CD4-positive, alpha-beta T cell treated with Interleukin-1 beta for 1 hour (primary cell): ENCODE measurements at places on chromosomes 16 and 17.

- DNase-seq, result no peak
Observed at GRCh38 chr16:1510941-1511351, 17.8 kb downstream of the TELO2 start.

- DNase-seq, result no peak
Observed at GRCh38 chr16:57600952-57601580, 27.4 kb upstream of the ADGRG1 start.

- DNase-seq, result no peak
Observed at GRCh38 chr17:1604831-1605528, 23.7 kb downstream of the SLC43A2 start.

- no peak for DNase-seq
Observed at GRCh38 chr17:75168998-75169397, 13.8 kb downstream of the SUMO2 start.

- DNase-seq, result no peak
Observed at GRCh38 chr16:20850981-20851380, 44.7 kb downstream of the REXO5 start.

DNA sequence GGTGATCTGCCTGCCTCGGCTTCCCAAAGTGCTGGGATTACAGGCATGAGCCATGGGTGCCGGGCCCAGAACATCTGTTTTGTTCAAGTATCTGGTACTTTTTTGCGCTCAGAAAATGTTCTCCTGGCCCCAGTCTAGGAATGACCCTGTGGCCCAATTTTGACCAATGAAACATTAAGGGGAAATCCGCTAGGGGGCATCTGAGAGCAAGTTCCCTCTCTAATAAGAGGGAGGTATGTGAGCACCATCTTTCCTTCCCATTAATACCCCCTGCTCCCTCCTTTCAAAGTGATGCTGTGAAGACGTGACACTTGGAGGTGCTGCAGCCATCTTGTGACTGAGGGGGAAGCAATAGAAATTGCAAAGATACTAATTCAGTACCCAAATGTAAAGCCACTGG lies 16.5 kb upstream of the CLEC3A start:
- no peak for DNase-seq

- DNase-seq, result no peak
Observed at GRCh38 chr17:80476877-80477646, 655 bp upstream of the NPTX1 start.

DNA sequence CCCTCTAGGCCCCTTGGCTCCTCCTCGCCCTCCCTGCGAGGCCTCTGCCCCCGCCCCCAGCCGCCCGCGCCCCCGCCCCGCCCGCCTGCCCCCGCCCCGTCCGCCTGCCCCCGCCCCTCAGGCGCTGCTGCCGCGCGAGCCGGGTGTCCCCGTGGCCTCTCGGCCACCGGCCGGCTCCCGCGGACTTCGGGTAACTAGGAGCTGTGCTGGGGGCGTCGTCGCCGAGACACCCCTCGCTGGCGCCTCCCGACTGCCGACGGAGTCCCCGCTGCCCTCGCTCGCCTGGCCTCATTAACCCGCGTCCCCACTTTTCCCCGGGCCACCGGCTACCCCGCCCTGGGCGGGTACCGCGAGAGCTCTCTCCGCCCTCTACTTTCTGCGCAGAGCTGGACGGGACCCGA lies at the start of gene TLCD1:
TLCD1 (minus strand) TSS at position 8 of the 401 bp plus-strand sequence. CDS start 136 bp downstream, outside the sequence.
- DNase-seq, result peak; percentile 68

DNA sequence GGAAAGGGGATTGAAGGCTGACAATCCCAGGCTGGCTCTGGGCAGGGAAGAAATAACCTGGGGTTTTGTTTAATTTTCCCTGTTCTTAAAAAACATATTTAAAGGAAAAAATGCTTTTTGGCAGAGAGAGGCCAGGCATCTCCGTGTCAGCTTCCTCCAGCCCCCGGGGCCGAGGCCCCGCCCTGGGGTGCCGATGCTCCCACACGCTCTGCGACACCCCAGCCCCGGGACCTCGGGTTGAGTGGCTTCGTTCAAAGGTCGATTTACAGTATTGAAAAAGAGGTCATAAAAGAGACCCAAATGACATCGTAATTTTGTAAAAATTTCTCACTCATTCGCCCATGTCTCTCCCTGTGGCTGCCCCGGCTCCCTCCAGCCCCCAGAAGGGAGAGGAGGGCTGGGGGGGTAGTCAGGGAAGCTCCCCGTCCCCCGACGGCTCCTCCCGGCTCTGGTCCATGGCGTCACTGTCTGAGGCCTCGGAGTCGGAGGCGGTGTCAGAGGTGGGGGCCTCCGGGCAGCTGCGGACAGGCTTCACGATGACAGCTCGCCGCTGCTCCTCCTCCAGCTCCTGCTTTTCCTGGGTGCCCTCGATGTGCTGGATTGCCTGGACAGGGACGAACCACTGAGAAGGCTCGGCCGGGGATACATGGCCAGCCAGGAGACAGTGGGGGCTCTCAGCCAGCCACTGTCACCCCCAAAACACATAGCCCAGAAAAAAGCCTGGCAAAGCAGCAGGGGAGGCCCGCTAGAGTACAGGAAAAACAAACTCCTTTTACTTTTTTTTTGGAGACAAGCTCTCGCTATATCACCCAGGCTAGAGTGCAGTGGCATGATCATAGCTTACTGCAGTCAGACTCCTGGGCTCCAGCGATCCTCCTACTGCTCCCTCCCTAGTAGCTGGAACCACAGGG lies 14.9 kb downstream of the TFAP4 start:
- no peak for DNase-seq

DNA sequence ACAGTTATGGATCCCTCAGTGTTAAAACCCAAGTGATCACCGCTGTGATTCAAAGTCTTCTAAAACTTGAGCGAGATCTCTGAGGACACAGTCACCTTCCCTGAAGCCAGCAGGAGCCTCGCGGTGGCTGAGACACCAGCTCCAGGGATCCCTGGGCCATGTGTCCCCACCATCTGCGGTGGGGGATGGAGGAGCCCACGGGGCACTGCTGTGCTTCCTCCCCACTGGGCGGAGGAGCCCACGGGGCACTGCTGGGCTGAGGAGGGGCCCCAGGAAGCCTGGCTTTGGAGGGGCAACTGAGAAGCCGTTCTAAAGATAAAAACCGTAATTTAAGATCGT lies 65.7 kb upstream of the METRNL start:
- DNase-seq, result no peak

DNA sequence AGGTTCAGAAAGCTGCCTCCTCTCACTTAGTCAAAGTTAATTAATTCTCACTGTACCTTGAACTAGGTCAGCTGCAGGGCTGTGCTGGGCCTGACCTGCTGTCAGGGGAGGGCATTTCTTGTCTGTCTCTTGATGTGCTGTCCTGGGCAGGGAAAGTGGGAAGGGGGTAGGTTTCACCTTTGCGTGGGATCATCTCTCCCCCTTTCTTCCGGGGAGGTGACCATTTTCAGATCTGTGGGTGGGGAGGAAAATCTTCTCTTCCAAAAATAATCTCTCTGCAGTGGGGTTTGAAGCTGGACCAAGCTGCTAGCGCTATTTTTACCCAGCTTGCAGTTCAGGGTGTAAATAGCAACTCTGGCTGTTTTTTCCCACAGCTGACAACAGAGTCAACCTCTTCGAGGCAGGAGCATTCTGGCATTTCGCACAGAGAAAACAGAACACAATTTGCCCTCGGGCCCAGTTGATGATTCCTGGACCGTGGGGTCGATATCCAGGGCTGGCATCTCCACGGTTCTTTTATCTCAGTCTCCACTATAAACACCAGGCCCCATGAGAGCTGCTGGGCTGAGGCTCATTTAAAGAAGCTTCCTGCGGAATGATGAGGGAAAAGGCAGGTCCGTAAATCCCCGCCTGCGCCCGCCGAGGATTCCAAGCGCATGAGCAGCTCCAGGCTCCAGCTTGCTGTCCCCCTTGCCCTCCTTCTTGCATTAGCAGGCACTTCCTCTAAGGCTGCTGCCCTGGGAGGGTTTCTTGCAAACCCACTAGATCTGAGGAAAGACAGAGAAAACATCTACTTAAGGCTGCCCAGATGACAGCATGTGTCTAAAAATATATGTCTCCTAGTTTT lies 93.9 kb downstream of the YPEL2 start:
- DNase-seq, result no peak

DNA sequence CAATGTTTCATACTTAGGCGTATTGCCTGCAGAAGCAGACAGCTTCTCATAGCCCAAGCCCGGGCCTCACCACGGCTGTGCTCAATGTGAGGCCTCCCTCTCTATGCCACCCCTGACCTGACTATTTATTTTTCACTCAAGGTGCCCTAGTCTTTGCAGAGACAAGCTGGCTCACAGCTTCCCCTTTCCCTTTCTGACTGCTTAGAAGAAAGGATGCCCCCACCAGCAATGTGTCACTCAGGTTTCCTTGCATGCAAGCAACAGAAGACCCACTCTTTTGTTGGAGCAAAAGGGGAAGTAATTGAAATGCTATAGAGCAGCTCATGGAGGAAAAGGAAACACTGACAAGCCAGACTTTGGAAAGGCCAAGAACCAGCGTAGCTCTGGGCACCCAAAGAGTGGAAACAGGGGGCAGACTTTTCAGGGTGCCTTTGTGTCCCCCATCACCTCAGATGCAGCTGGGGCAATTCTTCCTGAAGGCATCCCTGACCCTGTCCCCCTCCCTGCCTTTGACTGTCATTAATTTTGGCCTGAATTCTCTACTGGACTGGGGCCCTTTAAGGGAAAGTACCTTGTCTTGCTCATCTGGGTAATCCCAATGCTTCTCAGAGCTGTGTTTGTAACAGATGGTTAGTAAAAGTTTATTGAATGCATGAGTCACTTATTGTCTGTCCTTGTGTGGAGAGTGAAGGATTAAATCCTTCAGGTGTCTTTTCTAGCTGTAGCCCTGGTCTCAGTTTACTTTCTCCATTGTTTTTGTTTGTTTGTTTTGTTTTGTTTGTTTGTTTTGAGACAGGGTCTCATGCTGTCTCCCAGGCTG lies 17.8 kb downstream of the RGS9 start:
- DNase-seq, result peak; percentile 3

- no peak for DNase-seq
Observed at GRCh38 chr17:47644324-47644723, 5.4 kb upstream of the KPNB1 start.

- no peak for DNase-seq
Observed at GRCh38 chr16:26453215-26453614, 613.5 kb upstream of the C16orf82 start.

GRCh38 chr17:49931416-49932137 lies 37.4 kb upstream of the DLX4 start:
- DNase-seq, result no peak
